ENCODE measurements at places on chromosomes 7 and 10.

GRCh38 chr10:132960071-132960472 lies 17.7 kb upstream of the CFAP46 start:
- DNase-seq, result no peak

GRCh38 chr10:48296576-48297098 lies 9.8 kb upstream of the MAPK8 start:
- no peak for DNase-seq

- no peak for DNase-seq
Observed at GRCh38 chr10:102163342-102163989, 11.3 kb downstream of the NOLC1 start.

DNA sequence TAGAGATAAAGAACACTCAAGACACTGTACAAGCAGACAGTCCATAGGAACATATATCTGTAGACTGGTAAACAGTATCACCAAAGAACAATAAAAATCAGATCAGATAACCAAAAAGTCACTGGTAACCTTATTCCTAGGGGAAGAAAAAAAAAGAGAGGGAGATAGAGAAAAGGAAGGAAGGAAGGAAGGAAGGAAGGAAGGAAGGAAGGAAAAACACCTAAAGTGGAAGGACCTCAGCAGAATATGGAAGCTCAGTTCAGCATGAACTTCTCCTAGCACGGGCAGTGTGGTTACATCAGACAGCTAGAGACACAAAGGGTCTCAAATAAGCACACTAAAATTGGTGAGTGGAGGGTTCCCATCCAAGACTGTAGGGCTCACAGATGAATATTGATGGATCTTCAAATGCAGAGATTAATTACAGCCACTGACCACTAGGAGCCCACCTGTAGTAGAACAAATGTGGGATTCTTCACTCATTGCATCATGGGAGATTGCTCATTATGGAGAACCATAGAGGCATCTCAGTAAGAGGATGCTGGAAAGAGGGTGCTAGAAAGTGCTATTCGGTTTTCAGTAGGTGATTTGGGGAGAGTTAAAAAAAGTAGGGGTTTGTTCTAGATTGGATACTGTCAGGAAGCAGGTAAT lies 293.4 kb upstream of the C7orf33 start:
- DNase-seq, result peak; percentile 2

DNA sequence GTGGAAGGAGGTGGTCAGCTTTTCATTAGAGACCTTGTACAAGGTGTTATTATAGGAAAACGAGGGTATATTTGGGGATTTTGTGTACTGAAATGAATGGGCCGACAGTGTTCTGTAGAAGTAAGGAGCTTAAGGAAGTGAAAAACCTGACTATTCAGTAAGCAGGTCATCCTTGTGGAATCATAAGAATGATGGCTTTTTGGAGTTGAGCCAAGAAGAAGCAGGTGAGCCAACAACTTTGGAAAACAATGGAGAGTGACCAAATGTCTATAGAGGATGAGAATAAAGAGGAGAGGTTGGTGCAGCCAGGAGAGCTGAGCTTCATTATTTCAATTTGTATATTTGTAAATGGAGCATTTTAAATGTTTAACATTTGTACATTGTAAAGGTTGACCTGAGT lies 595.7 kb downstream of the CCSER2 start:
- no peak for DNase-seq

DNA sequence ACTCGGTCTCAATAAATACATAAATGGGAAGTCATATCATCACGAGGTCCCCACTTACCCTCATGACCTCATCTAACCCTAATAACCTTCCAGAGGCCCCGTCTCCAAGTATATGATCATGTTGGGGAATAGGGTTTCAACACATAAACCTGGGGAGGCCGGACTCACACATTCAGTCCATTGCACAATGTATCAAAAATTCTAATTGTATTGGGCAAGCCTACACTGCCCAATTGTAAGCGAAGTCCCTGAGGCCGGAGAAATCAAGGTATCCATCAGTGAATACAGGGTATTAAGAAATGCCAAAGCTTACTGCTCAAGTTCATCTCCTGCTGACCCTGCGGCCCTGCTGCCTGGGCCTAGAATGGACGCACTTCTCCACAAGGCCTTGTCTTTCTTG lies 69.6 kb downstream of the PARP12 start:
- no peak for DNase-seq

DNA sequence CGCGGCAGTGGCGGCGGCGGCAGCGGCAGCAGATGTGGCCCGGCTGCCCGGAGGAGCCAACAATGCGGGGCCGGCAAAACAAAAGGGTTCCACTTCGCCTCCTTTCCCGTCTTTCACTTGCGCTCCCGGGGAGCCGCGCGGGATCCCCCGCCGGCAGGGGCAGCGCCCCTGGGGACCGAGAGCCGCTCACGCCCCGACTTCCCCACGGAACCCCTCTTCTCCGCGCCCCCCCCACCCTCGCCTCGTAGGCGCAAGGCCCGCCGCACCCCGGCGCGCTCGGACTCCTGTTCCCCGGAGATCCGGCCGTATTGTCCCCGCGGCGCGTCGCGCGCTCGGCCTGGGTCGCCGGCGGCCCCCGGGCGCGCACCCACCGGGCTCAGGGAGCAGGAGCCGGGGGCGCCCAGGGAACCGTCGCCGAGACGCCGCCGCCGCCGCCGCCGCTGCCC lies 854 bp downstream of the CTBP2 start:
- no peak for DNase-seq

- DNase-seq, result peak; percentile 36
Observed at GRCh38 chr7:5699467-5700384, 81.7 kb downstream of the RNF216 start.

- DNase-seq, result no peak
Observed at GRCh38 chr7:70890147-70890969, 241.6 kb upstream of the GALNT17 start.

- peak; percentile 71 for DNase-seq
Observed at GRCh38 chr7:106313456-106313901, 28.7 kb upstream of the NAMPT start.

DNA sequence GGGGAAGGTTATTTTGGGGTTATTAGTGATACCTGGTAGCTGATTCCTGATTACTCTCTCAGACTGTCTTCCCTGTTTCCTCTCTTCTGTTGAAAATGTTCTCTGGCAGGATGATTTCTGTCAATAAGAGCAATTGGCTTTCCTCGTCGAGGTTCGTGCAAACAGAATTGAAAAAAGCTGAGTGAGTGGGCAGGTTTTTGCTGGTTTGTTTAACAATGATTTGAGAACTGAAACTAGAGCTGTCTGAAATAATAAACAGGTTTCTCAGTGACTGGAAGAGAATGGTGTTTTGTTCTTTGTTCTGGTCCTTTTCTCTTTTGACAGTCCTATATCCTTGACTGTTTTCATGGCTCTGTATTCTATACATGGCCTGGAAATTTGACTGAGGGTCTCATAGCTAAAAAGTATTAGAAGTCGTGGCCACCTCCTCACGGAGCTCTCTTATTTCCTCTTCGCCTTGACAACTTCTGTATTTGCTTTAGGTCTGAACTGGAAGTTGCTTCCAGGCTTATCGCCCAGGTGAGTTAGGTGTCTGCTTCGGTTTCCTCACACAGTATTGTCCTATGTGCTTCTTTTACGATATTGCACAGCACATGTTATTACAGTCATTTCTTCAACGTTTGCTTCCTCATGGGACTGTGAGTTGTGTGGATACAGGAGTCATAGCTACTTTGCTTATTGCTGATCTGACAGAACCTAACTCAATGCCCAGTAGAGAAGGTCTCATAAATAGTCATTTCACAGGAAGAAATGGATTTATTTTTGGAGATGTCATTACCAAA lies 403.6 kb downstream of the NRG3 start:
- no peak for DNase-seq

GRCh38 chr7:67391168-67391567 lies 394.5 kb downstream of the TYW1 start:
- DNase-seq, result no peak

GRCh38 chr10:31075881-31076609 lies 44.4 kb upstream of the ZNF438 start:
- no peak for DNase-seq

DNA sequence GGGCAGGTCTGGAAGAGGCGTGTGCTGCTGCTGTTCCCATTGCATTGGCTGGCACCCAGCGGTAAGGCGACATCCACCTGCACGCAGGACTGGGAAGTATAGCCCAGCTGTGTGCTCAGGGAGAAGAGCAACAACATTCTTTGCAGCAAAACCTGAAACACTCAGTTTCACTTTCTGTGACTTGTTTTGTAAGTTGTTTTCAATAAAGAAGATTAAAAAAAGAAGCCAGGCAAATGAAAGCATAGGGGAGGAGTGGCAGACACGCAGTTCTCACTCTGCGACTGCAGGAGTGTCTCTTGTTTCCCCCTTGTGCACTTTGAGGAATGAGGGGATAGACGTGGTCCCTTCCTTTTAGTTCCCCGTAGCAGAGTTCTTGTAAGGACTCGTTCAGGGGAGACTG lies 5.8 kb downstream of the FBH1 start:
- no peak for DNase-seq

DNA sequence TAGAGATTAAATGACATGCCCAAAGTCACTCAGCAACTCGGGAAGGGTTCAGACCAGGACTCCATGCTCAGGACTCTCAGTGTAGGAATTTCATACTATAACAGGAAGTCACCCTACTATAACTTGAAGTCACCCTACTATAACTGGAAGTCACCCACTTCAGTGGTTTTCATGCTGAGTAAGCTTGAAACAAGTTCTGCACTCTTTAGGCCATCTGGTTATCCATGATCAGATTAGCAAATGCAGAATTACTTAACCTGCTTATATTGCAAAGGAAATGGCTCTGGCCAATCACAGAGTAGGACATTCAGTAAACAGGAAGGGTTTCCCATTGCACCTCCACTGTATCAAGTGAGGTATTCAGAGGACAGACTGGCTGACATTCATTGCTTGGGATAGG lies 1240.4 kb downstream of the GATA3 start:
- no peak for DNase-seq

DNA sequence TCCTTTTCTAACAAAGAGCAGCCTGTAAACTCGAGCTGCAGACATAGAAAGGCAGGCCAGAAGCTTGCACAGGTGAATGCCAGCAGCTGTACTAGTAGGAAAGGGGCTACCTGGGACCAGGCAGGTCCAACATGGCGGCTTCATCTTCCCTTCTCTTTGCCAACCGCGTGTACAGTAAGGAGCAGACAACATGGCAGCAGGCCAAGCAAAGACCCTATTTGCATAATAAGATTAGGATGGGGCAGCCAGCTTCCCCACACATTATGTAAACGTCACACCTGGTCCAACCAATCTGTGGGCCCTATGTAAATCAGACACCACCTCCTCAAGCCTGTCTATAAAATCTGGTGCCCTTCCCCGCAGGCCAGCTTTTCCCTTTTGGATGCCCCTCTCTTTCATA lies 1186.5 kb upstream of the AUTS2 start:
- no peak for DNase-seq

DNA sequence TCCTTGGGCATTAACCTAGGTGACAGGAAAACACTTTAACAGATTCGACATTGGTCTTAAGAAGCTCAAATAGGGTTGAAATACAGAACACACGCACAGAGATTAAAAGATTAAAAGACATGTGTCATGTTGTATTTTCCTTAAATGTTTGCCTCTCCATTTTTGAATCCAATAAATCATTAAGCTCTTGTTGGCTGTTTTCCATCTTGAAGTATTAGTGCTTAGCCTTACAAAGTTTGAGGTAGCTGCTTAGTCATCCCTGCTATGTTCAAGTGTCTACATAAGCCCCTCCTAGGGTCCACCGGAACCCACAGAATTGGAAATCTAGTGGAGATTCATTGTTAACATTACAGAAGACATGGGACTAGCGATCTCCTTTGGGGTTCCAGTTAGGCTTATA lies 12.7 kb upstream of the GJD4 start:
- no peak for DNase-seq

DNA sequence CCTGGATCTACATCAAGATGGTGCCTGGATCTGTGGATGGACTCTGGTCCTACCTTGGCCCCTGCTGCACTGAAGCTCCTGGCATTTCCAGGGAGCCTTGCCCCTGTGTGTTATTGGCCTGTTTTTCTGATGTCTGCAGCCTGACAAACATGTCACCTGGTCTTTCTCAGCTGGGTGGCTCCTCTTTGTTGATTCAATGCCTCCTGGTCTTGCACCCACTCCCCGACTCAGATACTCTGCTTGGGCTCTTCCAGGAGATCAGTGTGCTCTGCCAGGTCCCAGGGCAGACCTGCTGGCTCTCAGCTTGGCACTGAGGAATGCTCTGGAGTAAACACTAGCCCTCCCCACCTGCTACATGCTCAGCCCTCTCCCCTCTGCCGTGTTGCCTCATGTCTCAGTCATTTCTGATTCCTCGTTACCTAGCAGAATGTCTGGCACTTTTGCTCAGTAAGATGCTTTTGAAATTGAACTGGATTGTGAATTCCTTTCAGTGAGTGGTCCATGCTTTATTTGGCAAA lies 253.3 kb upstream of the BMPER start:
- no peak for DNase-seq

- DNase-seq, result no peak
Observed at GRCh38 chr7:20200361-20200760, 16.8 kb downstream of the MACC1 start.

- peak; percentile 97 for DNase-seq
Observed at GRCh38 chr7:139731802-139732470, 45.9 kb downstream of the HIPK2 start.

DNA sequence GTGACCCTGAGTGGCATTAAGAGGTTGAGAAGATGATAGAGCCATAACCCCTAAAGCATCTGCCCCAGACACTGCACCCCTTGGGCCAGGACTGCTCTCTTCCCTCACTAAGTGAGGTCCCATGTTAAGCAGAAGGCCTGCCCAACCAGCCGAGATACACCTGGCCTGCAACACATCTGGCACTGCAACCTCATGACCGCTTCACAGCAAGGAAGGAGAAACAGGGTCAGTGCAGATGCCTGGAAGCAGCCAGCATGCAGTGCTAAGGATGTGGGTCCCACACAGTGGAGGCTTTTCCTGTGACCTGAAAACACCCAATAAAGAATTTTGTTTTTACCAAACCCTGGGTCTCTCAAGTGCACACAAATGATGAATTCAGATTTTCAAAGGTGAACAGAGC lies 7.4 kb downstream of the NOD1 start:
- DNase-seq, result no peak

GRCh38 chr7:142602756-142603155 lies 146.5 kb upstream of the PRSS1 start:
- peak; percentile 70 for DNase-seq

DNA sequence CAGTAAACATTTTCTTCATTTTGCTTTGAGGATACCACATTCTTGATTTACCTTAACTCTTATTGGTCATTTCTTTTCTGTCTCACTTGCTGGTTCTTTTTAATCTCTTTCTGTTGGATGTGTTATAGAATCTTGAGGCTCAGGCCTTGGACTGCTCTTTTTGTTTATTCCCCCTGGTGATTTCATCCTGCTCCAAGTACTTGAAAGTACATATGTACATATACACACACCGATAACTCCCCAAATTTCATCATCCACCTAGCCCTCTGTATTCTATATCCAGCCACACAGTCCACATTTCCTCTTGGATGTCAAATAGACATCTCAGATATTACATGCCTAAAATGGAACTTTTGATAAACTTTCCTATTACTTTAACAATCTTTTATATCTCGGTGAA lies 7.5 kb downstream of the ZNF518A start:
- no peak for DNase-seq

All from fibroblast of mammary gland (primary cell).